ENCODE measurements at places on chromosomes 11 and 22.

GRCh38 chr11:63826471-63827190, 12.3 kb upstream of the MARK2 start:
- no peak for DNase-seq

DNA sequence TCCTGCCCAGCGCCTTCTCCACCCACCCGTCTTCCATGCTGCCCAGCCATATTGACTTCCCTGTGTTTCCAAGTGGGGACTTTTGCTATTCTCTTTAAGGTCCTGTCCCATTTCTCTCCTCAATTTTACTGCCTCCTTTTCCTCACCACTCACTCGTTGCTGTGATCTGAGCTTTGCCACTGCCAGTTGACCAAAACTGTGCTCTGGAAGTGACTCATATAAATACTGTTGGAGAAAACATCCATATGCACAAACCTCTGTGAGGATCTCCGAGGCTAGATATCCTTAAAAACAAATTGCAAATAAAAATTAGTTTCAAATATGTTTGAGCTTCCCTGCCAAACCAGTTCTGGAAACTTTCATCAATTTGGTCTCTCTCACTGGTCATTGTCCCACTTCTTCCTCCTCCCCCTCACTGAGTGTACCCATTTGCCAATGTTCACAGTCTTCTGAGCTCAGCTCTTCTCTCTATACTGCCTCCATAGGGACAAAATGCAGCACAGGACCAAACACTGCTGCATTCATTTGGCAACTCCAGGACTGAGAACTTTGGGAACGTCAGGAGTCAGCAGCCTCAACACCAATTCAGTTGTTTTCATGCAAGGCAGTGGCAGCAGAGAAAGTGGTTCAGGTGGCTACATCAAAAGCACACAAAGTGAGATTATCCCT, 34.0 kb upstream of the MMP13 start:
- DNase-seq, result no peak

- peak; percentile 62 for DNase-seq
Measured at GRCh38 chr11:108115500-108116140, 5.7 kb upstream of the ACAT1 start.

- peak; percentile 71 for DNase-seq
Measured at GRCh38 chr11:86162239-86162638, 82.3 kb upstream of the EED start.

DNA sequence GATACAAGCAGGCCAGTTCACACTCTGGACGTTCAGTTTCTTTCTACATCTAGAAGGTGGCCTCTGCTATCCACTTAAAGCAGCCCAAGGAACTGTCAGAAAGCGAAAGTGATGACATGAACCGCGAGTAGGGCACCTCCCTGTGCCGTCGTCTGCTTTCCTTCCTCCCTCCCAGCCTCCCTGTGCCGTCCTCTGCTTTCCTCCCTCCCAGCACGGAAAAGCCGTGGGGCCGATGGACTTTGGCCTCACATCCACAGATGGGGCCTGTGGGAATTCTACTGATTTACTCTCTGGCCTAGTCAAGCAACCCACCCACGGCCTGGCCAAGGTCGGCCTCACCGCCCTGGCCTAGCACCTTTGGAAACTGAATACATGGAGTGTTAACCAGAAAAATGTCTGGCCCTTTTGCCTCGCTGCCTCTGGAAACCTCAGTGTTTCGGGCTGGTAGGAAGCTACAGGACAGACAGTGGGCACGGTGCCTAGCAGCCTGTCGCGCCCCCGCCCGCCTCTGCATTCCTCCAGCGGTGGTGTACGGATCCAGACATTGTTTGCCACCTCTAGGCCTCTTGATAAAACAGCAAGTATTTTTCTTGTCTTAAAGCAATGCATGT, 14.2 kb downstream of the PEX26 start:
- peak; percentile 70 for DNase-seq

GRCh38 chr11:65589444-65590239, 6.0 kb downstream of the KCNK7 start:
- DNase-seq, result no peak

GRCh38 chr11:8717544-8717875, 34.9 kb downstream of the RPL27A start:
- DNase-seq, result no peak

DNA sequence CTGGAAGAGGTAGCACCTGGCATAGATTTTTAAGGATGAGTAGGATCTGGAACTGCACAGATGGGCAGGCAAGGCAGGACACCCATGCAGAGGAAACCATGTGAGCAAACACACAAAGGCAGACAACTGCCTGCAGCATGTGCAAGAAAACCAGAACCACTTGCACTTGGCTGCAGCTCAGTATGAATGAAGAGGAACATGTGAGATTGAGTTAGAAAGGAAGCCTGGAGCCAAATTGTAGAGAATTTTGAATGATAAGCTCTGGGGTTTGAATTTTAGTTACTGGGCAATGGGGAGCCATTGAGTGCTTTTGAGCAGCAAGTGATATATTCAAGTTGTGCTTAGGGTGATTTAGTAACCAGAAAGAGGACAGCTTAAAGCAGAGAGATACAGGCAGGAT, 583.4 kb downstream of the SOX6 start:
- no peak for DNase-seq

- no peak for DNase-seq
Measured at GRCh38 chr11:48900131-48900800, 83.4 kb downstream of the TRIM51G start.

DNA sequence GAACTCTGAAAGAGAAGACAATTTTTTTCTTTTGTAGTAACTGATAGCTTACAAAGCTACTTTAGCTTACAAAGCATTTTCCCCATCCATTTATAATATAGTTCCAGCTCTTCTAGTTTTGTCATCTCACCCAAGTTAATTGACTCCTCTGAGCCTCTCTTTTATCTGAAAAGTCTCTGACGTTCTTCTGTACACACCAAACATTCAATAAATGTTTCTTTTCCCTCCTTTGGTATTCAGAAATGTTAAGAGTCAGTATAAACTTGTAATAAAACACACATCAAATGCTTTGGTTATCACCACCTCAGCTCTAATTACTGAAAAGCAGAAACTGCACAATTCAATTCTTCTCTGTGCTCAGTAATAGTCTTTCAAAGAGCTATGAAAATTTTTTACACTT, 5.9 kb downstream of the CCDC90B start:
- DNase-seq, result no peak

DNA sequence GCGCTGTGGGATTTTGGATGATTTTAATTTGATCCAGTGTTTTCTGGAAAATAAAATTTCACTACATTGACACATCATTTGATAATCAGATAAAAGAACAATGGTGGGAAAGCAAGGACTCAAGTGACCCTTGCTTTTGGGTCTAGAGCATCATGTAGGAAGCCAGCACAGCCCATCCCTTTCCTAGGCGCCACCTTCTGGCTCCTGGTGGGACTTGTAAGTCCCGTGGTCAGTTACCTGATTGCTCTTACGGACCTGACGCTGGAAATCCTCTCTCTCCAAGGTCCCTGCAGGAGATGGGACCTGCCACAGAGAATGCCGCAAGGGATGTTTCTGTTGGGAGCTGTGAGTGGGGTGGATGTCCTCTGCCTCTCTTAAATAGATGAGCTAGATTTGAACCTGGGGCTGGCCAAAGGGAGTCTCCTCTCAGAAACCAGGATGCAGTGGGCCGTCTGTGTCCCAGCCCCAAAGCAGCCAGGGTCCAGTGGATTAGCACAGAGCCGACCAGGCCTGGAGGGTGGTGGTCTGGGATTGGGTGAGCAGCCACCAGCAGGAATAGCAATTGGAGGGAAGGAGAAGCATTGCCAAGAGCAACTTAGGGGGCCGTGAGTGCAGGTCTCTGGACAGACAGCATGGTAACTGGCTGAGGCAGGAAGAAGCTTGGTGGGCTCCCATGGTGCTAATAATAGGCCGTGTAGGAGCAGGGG, 21.7 kb downstream of the TIMP3 start:
- no peak for DNase-seq

DNA sequence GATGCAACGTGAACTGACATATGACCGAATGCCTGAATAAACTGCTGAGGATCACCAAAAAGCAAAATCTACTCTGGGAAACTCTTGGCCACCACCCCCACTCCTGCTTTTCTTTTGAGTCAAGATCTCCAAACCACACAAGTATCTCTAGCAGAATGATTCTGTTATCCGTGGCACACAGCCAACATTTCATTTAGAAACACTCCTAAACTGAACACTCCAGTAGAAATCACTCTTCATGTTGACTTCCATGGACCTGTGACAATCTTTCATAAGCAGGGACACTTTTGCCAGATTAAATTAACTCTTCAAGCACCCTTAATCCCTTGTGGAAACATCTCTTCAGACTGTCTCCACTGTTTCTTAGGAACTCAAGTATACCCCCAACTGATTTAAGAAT, 44.4 kb downstream of the VSIG10L2 start:
- peak; percentile 32 for DNase-seq

GRCh38 chr11:87213444-87213843, 175.7 kb downstream of the TMEM135 start:
- DNase-seq, result no peak
